Stimulated activated CD8-positive, alpha-beta memory T cell treated with anti-CD3 and anti-CD28 coated beads, Interleukin-7, amount 100 ng/mL, for 48 hours (primary cell): ENCODE measurements at places on chromosomes 1 and 21.

DNA sequence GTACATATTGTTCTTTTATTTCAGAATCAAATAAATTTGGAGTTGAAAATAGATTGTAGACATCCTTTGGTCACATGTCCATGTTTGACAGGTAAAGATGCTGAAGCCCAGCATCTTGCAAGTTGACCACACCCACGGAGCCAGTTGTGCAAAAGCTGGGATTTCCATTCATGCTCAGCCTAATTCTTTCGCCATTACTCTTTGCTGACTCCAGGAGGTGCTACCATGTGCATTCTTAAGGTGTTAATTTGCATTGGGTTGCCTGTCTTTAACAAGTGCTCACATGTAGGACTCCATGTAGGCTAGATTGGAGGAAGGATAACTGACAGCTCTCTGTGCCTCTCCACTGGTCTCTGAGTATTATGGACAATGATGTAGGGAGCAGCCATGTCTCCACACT is 660.7 kb downstream of the LMO4 start:
- no peak for DNase-seq

GRCh38 chr1:174058624-174059023 is 36.5 kb upstream of the RC3H1 start:
- DNase-seq, result no peak

DNA sequence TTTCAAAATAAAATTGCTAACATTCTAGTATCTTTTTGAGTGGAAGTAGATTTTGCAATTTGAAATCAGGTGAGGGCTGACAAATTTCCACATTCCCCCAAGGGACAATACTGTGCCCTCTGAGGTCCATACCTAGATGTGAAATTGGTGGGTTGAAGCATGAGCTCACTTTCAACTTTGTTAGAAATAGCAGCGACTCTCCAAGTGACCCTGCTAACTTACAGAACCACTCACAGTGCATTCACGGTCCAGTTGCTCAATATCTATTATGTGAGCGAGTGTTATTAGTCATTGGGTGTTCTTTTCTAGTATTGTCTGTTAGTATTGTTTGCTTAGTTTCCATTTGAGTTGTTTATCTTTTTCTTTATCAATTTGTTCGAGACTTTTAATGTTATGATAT is 53.6 kb upstream of the ASB17 start:
- DNase-seq, result no peak

DNA sequence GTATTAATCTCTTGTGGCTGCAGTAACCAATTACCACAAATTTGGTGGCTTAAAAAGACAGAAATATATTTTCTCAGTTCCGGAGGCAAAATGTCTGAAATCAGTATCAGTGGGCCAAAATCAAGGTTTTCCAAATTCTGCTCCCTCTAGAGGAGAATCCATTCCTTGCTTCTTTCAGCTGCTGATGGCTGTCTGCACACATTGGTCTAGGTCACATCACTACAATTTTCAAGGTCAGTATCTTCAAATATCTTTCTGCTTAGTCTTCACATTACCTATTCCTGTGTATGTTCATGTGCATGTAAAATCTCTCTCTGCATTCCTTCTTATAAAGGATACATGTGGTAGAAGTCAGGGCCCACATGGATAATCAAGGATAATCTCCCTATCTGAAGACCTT is 999.4 kb downstream of the KCNT2 start:
- no peak for DNase-seq

DNA sequence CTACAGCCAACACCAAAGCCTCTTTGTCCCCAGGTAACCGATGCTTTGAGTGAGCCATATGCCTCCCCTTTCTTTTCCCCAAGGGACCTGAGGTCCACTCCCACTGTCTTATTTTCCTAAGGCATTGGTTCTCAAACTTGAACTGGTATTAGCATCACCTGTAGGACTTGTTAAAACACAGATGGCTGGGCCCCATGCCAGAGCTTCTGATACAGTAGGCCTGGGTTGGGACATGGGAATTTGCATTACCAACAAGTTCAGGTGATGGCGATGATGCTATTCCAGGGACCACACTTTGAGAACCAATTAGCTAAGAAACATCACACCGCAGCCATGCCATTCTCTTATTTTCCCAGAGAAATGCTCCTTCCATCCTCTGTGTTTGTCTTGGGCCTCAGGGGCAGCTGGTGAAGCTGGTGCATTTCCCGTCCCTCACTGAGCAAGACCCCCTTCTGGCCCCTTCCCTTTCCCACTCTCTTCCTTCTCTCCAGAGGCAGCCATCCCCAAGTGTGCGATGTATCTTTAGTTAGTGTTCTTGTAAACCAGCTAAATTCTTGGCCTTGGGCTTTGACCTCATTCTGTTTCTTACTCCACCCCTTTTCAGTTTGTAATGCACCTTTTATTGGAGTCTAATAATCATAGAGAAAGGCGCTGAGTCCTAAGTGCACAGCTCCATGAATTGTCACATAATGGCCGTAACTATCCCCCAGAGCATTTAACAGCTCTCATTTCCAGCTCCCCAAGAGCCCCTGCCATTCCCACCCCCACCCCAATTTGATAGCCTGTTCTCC is 14.2 kb upstream of the TTC22 start:
- DNase-seq, result no peak

DNA sequence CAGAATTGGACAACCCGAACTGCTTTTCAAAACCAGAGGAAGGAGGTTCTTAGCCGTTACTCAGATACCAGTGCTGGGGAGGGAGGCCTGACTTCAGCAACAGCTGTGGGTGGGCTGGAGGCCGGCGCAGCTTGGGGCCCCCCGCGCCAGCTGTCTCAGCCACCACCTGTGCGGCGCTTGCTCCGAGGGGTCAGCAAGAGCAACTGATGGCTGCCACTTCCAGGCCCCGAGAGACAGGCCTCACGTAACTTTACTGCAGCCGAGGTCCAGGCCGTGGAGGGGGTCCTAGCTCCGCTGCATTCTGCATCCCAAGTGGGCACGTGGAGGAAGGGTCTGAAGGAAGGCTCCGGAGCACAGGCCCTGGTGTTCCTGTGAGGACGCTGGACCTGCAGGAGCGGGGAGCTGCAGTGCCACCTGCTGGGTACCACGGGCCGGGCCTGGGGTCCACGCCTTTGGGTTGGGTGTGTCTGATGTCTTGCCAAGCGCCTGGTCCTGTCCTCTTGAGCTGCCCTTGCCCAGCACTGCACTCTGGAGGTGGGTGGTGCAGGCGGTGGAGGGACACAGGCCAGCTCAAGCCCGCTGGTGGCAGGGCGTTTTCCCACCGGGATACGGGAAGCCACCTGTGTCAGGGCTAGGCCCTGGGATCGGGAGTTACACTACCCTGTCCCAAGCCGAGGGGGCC is 9.8 kb downstream of the THAP3 start:
- DNase-seq, result no peak
